ENCODE measurements at places on chromosomes 2 and 18. TPM values are rescaled to one million over a fixed set of nuclear protein-coding genes. Genes with fewer than 3 reads are reported as not detected.

TMEM200C gene
- polyA plus RNA-seq = not detected

FTCDNL1 gene
- polyA plus RNA-seq = not detected

VWA3B gene
- polyA plus RNA-seq = not detected

DPP10 gene
- not detected for polyA plus RNA-seq

CXCR1 gene
- not detected for polyA plus RNA-seq

GALNT5 gene
- 15.3 TPM for polyA plus RNA-seq

SLC39A6 gene
- polyA plus RNA-seq = 67.4 TPM

CCDC102B gene
- 2.0 TPM for polyA plus RNA-seq

EPB41L3 gene
- 0.15 TPM for polyA plus RNA-seq

GKN1 gene
- polyA plus RNA-seq = not detected

CNRIP1 gene
- 63.0 TPM for polyA plus RNA-seq

UGT1A5 gene
- polyA plus RNA-seq = not detected

TCF23 gene
- not detected for polyA plus RNA-seq

SERPINB11 gene
- not detected for polyA plus RNA-seq

POTEC gene
- polyA plus RNA-seq = not detected

ST8SIA5 gene
- polyA plus RNA-seq = 0.08 TPM

GAD1 gene
- 0.20 TPM for polyA plus RNA-seq

FAM110C gene
- polyA plus RNA-seq = not detected

MYO7B gene
- polyA plus RNA-seq = 0.06 TPM

CDK15 gene
- 2.5 TPM for polyA plus RNA-seq
